ENCODE measurements at places on chromosomes 12 and 14. TPM values are rescaled to one million over a fixed set of nuclear protein-coding genes. Genes with fewer than 3 reads are reported as not detected.

GRCh38 chr12:22209422-22209821 lies 125.1 kb downstream of the ST8SIA1 start:
- H3K27me3 ChIP-seq = no peaks in the 10 kb centered on the region
- no peak overlapping the region for H3K4me3 ChIP-seq
- no peaks in the 10 kb centered on the region for H3K36me3 ChIP-seq
- no peaks in the 10 kb centered on the region for H3K4me1 ChIP-seq

DNA sequence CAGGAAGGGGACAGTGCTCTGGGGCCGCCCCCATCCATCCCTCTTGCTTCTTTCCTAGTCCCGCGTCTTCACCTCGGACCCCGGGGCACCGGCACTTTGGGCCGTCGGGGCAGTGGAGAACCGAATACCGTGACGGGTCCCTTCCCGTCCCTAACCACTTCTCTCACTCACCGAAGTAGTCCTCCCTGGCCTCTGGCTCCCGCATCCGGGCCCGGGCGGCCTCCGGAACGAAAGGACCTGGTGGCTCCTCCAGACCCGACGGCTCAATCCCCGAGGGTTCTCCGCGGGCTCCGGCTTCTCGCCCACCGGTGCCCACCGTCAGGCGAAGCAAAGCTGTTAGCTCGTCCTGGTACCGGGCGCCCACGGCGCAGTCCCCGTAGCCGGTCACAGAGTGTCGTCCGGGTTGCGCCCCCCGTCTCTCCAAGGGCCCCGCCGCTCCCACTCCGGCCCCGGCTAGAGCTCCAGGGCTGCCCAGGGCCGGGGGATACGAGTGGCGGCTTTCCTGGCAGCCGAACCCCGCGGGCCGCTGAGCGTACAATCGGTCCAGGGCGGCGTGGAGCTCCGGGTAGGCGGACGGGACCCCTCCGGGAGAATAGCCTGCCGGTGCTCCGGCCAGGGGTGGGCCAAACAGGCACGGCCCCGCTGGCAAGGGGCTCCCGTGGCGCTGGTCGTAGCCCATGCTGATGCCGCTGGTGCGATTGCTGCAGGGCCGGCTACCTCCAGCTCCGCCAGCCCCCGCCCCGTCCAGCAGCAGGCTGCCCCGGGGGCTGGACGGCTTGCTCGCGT lies 1.1 kb downstream of the AJUBA start:
- H3K27me3 ChIP-seq = no peaks in the 10 kb centered on the region
- no peaks in the 10 kb centered on the region for H3K36me3 ChIP-seq
- peaks cover 61% of the 10 kb centered on the region for H3K4me1 ChIP-seq
- peak overlapping the region; percentile 68 for H3K27ac ChIP-seq
- no peak for DNase-seq

GRCh38 chr14:22422238-22422637 lies 166.8 kb downstream of the DAD1 start:
- no peaks in the 10 kb centered on the region for H3K27me3 ChIP-seq
- DNase-seq = no peak
- no peak overlapping the region for H3K4me3 ChIP-seq
- H3K27ac ChIP-seq = no peak overlapping the region

GRCh38 chr12:117377758-117378157 lies 16.3 kb upstream of the NOS1 start:
- no peak overlapping the region for H3K27ac ChIP-seq
- H3K4me1 ChIP-seq = peaks cover 6% of the 10 kb centered on the region
- no peaks in the 10 kb centered on the region for H3K36me3 ChIP-seq
- no peak overlapping the region for H3K4me3 ChIP-seq
- no peak for DNase-seq

- H3K36me3 ChIP-seq = no peaks in the 10 kb centered on the region
- no peak for DNase-seq
- no peaks in the 10 kb centered on the region for H3K27me3 ChIP-seq
- peaks cover 5% of the 10 kb centered on the region for H3K4me1 ChIP-seq
- H3K27ac ChIP-seq = no peak overlapping the region
Observed at GRCh38 chr14:71123579-71124135, 216.4 kb downstream of the PCNX1 start.

- DNase-seq = peak; percentile 29
- no peak overlapping the region for H3K4me3 ChIP-seq
- no peaks in the 10 kb centered on the region for H3K27me3 ChIP-seq
- no peaks in the 10 kb centered on the region for H3K36me3 ChIP-seq
- peaks cover 23% of the 10 kb centered on the region for H3K4me1 ChIP-seq
- peak overlapping the region; percentile 74 for H3K27ac ChIP-seq
Observed at GRCh38 chr14:104280085-104280901, 141.9 kb downstream of the KIF26A start.

DNA sequence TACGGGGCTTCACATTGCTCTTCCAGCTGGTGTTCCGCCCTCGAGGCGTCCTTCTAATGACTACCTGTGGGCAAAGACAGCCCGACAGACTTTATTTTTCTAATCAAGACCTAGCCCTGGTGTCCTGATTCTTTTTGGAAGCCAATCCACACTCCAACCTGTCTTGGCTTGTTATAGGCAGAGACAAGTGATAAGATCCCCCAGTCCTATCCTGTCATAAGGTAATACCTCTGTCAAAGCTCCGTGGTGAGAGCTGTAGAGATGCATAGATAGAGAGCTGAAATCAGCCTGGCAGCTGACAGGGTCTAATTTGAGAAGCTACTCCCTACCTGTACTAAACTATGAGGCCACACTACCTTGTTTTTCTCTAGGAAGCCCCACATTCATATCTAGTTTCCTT lies 11.5 kb upstream of the WNK1 start:
- H3K36me3 ChIP-seq = no peaks in the 10 kb centered on the region
- no peaks in the 10 kb centered on the region for H3K27me3 ChIP-seq
- H3K27ac ChIP-seq = no peak overlapping the region
- H3K4me1 ChIP-seq = no peaks in the 10 kb centered on the region
- no peak for DNase-seq

DNA sequence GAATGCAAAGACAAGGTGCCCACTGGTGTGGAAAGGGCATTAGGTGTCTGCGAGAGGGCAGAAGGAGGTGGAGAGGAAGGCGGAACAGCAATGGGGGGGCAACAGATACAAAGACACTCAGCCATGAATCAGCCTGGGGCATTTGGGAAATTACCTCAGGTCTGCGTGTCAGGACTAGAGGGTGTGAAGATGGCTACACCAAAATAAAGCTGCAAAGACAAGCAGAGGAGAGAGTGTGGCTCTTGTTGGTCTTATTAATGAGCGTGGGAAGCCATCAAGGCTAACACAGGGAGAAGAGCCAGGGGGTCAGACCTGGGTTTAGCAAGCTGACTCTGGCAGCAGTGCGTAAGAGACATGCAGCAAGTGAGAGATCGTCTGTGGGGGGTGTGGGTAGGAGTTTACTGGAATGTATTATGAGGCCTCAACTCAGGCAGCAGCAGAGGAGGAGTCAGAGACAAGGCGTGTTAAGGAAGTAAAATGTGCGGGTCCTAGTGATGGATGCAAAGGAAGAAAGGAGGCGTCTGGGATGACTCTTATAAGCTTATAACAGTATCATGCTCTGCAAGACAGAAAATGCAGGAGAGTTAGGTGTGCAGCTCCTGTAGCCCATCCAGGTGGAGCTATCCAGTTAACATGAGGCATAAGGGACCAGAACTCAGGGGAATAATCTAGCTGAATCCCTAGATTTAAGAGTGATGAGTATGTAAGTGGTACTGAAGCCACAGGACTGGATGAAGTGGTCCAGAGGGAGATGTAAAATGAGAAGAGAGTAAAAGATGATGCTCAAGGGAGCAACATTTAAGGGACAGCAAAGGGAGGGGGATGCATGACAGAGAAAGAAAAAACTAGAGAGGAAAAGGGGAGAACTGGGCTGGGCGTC lies 50.4 kb downstream of the KCNK10 start:
- no peak for DNase-seq
- no peak overlapping the region for H3K27ac ChIP-seq
- no peaks in the 10 kb centered on the region for H3K27me3 ChIP-seq
- no peaks in the 10 kb centered on the region for H3K4me1 ChIP-seq
- H3K36me3 ChIP-seq = no peaks in the 10 kb centered on the region

DNA sequence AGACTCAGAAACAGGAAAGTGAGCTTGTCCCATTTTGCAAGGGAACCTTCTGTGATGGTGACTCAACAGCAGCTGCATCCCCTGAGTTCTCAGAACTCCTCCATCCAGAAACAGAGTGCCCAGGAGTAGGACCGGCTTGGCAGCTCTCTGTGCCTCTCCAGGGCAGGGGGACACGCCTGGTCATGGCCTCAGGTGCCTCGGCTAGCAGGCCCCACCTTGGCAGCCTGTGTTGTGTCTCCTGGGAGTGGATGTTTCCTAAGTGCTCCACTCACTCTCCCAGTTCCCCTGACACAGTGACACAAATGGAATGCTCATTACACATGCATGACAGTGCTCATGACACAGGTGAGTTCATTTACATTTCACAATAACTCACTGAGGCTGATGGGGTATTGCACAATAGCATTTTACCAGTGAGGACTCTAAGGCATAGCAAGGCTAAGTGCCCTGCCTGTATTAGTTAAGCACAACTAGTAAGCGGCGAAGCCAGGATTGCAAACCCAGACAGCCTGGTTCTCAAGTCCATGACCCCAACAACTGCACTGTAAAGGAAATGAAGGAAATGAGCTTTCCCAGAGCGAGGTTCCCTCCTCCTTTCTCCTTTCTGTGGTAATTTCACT lies 47.4 kb downstream of the CALM1 start:
- DNase-seq = no peak
- no peak overlapping the region for H3K27ac ChIP-seq
- H3K4me1 ChIP-seq = no peaks in the 10 kb centered on the region
- no peak overlapping the region for H3K4me3 ChIP-seq
- H3K36me3 ChIP-seq = peaks cover 4% of the 10 kb centered on the region

GRCh38 chr12:26373606-26374495 lies 178.5 kb downstream of the SSPN start:
- H3K4me1 ChIP-seq = no peaks in the 10 kb centered on the region
- H3K27me3 ChIP-seq = no peaks in the 10 kb centered on the region
- H3K4me3 ChIP-seq = no peak overlapping the region
- no peak overlapping the region for H3K27ac ChIP-seq

- H3K27me3 ChIP-seq = peaks cover 3% of the 10 kb centered on the region
- no peaks in the 10 kb centered on the region for H3K36me3 ChIP-seq
- H3K27ac ChIP-seq = no peak overlapping the region
- H3K4me1 ChIP-seq = no peaks in the 10 kb centered on the region
Observed at GRCh38 chr12:66199141-66199540, 10.1 kb downstream of the IRAK3 start.

- H3K36me3 ChIP-seq = no peaks in the 10 kb centered on the region
- H3K27ac ChIP-seq = no peak overlapping the region
- H3K4me1 ChIP-seq = no peaks in the 10 kb centered on the region
- peaks cover 9% of the 10 kb centered on the region for H3K27me3 ChIP-seq
- no peak overlapping the region for H3K4me3 ChIP-seq
Observed at GRCh38 chr12:130017591-130018449, 114.0 kb upstream of the TMEM132D start.

GRCh38 chr12:31783996-31784645 lies 55.3 kb upstream of the AMN1 start:
- H3K27me3 ChIP-seq = no peaks in the 10 kb centered on the region
- H3K27ac ChIP-seq = no peak overlapping the region
- no peaks in the 10 kb centered on the region for H3K4me1 ChIP-seq
- H3K4me3 ChIP-seq = no peak overlapping the region
- H3K36me3 ChIP-seq = no peaks in the 10 kb centered on the region

GRCh38 chr12:48023386-48023785 lies 19.1 kb upstream of the COL2A1 start:
- H3K27ac ChIP-seq = no peak overlapping the region
- DNase-seq = no peak
- H3K36me3 ChIP-seq = no peaks in the 10 kb centered on the region
- H3K4me1 ChIP-seq = no peaks in the 10 kb centered on the region
- no peaks in the 10 kb centered on the region for H3K27me3 ChIP-seq

GRCh38 chr12:120532701-120533238 lies 1.4 kb upstream of the RNF10 start:
- no peak for DNase-seq
- H3K4me3 ChIP-seq = no peak overlapping the region
- H3K27me3 ChIP-seq = no peaks in the 10 kb centered on the region
- peaks cover 32% of the 10 kb centered on the region for H3K4me1 ChIP-seq
- H3K36me3 ChIP-seq = no peaks in the 10 kb centered on the region
- no peak overlapping the region for H3K27ac ChIP-seq

- H3K36me3 ChIP-seq = no peaks in the 10 kb centered on the region
- H3K4me1 ChIP-seq = peaks cover 6% of the 10 kb centered on the region
- no peak overlapping the region for H3K27ac ChIP-seq
- no peak overlapping the region for H3K4me3 ChIP-seq
Observed at GRCh38 chr14:104898870-104899510, 25.7 kb upstream of the PLD4 start.

- no peak for DNase-seq
- H3K4me3 ChIP-seq = no peak overlapping the region
- no peaks in the 10 kb centered on the region for H3K4me1 ChIP-seq
- H3K27me3 ChIP-seq = no peaks in the 10 kb centered on the region
Observed at GRCh38 chr12:67790660-67791059, 142.1 kb downstream of the DYRK2 start.

GRCh38 chr14:72550513-72550912 lies 343.4 kb downstream of the DPF3 start:
- peaks cover 22% of the 10 kb centered on the region for H3K4me1 ChIP-seq
- H3K27ac ChIP-seq = no peak overlapping the region
- no peak for DNase-seq
- H3K36me3 ChIP-seq = no peaks in the 10 kb centered on the region
- H3K27me3 ChIP-seq = no peaks in the 10 kb centered on the region

GRCh38 chr14:85052646-85053045 lies 477.3 kb upstream of the FLRT2 start:
- no peak overlapping the region for H3K27ac ChIP-seq
- no peaks in the 10 kb centered on the region for H3K36me3 ChIP-seq
- no peak for DNase-seq
- H3K4me1 ChIP-seq = no peaks in the 10 kb centered on the region
- no peaks in the 10 kb centered on the region for H3K27me3 ChIP-seq
- no peak overlapping the region for H3K4me3 ChIP-seq

GRCh38 chr14:71967704-71968103 lies 35.5 kb downstream of the RGS6 start:
- H3K27ac ChIP-seq = no peak overlapping the region
- peaks cover 4% of the 10 kb centered on the region for H3K27me3 ChIP-seq
- H3K4me3 ChIP-seq = no peak overlapping the region
- no peaks in the 10 kb centered on the region for H3K36me3 ChIP-seq

The POTEM gene
- not detected for polyA plus RNA-seq

The SERPINA3 gene
- polyA plus RNA-seq = 11,518 TPM

The TDRD9 gene
- polyA plus RNA-seq = 0.36 TPM

The CLEC4C gene
- not detected for polyA plus RNA-seq

The TRPV4 gene
- 2.9 TPM for polyA plus RNA-seq

The FSCB gene
- not detected for polyA plus RNA-seq

The CD163L1 gene
- 0.87 TPM for polyA plus RNA-seq

The TMBIM4 gene
- polyA plus RNA-seq = 154 TPM

Measured in liver (tissue), 10 donors.